A172 (cell line): ENCODE measurements at places on chromosomes 1 and 21.

DNA sequence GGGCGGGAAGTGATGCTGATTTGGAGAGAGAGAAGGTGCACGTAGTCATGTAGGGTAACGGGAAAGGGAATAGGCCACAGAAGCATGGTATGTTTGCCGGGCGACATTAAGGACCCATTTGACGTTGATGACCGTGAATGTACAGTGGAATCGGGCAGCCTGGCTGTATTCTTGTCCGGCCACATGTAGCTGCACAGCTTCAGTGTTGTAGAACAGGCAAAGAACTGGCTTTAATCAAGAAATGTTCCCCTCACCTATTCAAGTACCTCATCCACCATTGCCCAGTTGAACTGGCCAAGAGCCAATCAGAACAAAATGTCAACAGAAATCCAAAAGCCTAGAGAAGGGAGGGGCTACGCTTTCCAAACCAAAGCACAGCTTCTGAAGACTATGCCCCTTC lies 104.8 kb downstream of the DHRS3 start:
- DNase-seq = no peak

DNA sequence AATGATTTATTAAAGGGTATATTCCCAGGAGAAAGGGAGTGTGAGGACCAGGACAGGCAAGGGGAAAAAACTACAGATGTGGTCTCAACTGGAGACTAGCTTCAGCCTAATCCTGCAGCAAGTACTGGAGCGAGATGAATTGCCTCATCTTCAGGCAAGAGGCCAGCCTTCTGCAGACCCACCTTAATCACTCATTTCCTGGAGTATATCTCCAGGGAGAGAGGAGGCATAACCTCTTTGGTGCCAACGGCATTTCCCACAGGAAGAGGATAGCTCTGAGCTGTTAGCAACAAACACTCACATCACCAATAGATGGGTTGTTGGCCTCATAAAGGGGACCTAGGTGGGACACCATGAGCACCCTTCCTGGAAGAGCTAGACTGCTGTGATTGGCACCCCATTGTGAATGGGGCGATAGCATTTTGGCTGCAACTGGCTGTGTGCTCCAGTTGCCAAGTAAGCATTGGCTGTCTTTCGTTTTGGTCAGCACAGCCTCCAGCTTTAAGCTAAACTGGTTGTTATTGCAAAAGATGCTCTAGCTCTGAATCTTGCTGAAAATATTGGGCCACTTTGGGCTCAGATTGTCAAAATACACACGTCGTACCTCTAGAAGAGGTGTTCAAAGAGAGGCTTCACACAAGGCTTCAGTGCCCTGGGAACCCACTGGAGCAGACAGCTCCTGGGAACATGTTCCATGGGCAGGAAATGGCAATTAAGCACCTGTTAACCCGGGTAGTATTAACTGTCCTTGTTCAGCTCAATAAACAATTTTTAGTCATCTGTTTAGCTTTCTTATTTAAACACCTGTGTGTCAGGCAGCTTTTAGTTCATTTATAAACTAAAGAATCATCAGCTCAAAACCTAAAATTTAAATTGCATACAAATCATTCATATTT lies 314.8 kb upstream of the C1orf87 start:
- peak; percentile 41 for DNase-seq

- no peak for DNase-seq
Measured at GRCh38 chr1:36450919-36451305, 661 bp upstream of the OSCP1 start.

DNA sequence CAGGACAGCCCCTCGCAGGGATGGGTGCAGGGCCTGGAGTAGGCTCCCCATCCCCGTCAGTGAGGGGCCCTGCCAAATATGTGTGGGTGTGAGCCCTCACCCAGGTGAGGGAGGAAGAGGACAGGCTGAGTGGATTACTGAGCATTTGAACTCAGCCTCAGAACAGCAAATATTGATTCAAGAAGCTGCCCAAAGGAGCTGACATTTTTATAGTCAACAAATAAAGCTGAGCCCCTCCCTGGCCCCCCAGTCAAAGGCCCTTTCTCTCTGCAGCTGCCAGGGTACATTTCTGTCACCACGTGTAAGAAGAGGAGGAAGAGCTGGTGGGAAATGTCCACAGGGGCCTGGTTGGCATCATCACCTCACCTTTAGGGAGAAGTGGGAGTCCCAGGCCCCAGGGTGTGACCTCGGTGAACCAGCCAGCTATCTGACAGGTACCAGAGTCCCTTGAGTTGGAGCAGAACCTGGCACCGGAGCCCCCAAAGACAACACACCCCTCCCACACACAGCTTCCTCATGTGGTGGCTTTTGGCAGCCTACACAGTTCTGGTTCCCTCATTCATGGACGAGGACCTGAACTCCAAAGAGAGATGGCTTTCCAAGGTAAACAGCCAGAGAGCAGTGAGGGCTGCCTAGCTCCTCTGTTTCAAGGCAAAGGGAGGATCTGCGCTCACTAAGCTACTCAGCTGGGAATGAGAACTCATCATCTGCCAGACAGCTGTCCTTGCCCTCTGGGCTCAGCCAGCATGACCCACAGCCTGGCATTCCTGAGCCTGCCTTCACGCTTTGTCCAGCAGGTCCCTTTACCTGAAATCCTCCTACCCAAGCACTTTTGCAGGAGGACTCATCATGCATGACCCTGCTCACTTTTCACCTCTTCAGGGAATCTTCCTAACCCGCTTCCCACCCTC lies 43.0 kb upstream of the TENT5C start:
- no peak for DNase-seq

DNA sequence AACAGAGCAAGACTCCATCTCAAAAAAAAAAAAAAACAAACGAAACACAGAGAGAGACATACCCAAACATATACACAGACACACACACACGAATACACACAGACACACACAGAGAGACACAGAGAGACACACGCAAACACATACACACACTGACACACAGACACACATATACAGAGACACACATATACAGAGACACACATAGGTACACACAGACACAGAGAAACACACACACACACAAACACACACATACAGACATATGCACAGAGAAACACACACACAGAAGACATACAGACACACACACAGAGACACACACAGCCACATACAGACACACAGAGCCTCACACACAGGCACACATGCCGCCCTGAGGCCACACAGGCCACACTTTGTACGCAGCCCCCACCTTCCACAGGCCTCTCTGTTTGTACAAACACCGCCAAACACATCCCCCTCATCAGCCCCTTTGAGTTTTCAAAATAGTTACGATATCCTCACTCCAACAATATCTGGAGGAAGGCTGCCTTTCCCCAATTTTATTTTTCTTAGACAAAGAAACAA lies 57.5 kb upstream of the ABCG1 start:
- DNase-seq = no peak

- DNase-seq = no peak
Measured at GRCh38 chr1:22773981-22774832, 63.6 kb downstream of the EPHB2 start.
